Right cardiac atrium (tissue), 5 donors: ENCODE measurements at places on chromosomes 3 and 15.

DNA sequence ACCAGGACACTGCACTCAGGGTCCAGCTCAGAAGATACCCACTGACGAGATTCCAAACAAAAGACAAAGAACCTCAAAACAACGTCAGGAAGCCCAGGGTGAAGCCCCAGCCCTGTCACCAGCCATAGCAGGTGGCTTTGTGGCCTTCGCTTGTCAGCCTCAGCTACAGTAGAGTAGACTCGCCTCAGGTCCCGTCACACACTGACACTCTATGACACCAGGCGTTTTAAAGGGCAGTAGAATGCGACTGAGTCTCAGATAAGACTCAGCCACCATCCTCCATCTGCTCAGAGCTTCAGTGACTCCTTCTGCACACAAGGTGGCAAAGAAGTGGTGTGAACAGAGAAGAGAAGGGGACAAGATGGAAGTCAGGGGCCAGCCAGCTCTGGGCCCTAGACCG is 12.8 kb downstream of the RBPMS2 start:
- peak; percentile 17 for DNase-seq

DNA sequence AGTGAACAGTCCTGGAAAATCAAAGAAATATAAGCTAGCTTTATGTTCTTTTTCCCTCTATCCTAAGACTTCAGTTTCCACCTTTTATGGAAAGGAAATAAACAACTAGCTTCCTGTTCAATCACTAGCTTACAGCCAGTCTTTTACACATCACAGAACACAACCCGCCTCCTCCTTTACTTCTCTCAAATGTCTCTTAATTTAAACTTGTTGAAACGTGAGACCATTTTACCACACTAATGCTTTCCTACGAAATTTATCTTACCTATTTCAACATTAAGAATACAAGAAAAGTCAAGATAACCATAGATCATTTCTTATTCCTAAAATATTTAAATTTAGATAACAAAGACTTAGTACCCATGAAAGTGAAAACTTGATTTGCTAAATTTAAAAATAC is 6.2 kb downstream of the PRTG start:
- DNase-seq: no peak

DNA sequence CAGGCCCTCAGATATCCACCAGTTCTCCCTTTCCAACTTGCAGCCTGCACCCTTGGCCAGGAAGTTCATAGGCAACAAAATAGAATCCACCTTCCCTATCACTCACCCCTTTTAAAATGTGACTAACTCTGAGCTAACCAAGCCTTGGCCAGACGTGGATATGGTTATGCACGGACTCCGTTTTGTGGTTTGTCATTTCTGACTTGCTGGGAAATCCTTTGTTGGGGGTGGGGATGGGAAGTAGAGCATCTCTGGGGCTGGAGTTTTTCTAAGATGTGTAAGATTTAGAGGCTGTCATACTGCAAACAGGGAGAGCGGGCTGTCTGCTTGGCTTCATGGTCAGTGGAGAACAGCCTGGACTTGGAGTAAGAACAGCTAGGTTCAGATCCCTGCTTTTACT is 62.6 kb downstream of the SMAD3 start:
- no peak for DNase-seq

- DNase-seq: no peak
Observed at GRCh38 chr3:128380295-128380694, 86.4 kb downstream of the DNAJB8 start.

DNA sequence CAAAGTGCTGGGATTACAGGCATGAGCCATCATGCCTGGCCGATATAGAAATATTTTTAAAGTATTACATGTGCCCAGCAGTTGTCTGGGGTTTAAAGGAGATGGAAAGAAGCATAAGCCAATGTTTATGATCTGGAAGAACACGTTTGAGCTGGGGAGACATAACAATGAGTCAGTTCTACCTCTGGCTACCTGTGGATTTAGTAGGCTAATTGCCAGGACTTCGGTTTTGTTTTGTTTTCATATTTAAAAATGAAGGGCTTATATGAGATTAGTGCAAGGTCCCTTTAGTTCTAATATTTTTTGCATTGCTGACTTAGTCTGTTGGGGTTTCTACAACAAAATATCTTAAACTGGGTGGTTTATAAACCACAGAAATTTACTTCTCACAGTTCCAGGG is 22.9 kb upstream of the TNFSF10 start:
- no peak for DNase-seq
